ENCODE measurements at places on chromosomes 7 and 10. TPM values are rescaled to one million over a fixed set of nuclear protein-coding genes. Genes with fewer than 3 reads are reported as not detected.

COL1A2 gene
- total RNA-seq: 9,631 TPM

ASZ1 gene
- not detected for total RNA-seq

HOXA13 gene
- under 0.01 TPM for total RNA-seq

GCK gene
- total RNA-seq: 1.5 TPM

SUGCT gene
- total RNA-seq: 8.9 TPM

LIPM gene
- total RNA-seq: not detected

LRRTM3 gene
- not detected for total RNA-seq

PDE6C gene
- not detected for total RNA-seq

FGFR2 gene
- 0.17 TPM for total RNA-seq

AOAH gene
- not detected for total RNA-seq

HOXA1 gene
- total RNA-seq: 1.2 TPM

CRYGN gene
- total RNA-seq: 0.58 TPM

GIMAP7 gene
- 0.15 TPM for total RNA-seq

CLDN4 gene
- total RNA-seq: 1.7 TPM

TECPR1 gene
- total RNA-seq: 29.5 TPM

FANK1 gene
- total RNA-seq: 1.3 TPM

STRIP2 gene
- 5.1 TPM for total RNA-seq

ZP3 gene
- 0.87 TPM for total RNA-seq

TMEM243 gene
- 41.0 TPM for total RNA-seq

ECHS1 gene
- 94.0 TPM for total RNA-seq

VSTM2A gene
- not detected for total RNA-seq

FAM171A1 gene
- total RNA-seq: 14.0 TPM

SPDYE1 gene
- not detected for total RNA-seq

PVRIG gene
- total RNA-seq: not detected

CYP2C19 gene
- total RNA-seq: not detected

ELOVL3 gene
- total RNA-seq: 0.83 TPM

HOXA2 gene
- 1.3 TPM for total RNA-seq

NODAL gene
- total RNA-seq: not detected

OR2A5 gene
- total RNA-seq: not detected

SORCS1 gene
- total RNA-seq: not detected

SHH gene
- under 0.01 TPM for total RNA-seq

All from smooth muscle cell of trachea (primary cell).